NCI-H1436 (cell line): ENCODE measurements at places on chromosomes 7 and 10.

DNA sequence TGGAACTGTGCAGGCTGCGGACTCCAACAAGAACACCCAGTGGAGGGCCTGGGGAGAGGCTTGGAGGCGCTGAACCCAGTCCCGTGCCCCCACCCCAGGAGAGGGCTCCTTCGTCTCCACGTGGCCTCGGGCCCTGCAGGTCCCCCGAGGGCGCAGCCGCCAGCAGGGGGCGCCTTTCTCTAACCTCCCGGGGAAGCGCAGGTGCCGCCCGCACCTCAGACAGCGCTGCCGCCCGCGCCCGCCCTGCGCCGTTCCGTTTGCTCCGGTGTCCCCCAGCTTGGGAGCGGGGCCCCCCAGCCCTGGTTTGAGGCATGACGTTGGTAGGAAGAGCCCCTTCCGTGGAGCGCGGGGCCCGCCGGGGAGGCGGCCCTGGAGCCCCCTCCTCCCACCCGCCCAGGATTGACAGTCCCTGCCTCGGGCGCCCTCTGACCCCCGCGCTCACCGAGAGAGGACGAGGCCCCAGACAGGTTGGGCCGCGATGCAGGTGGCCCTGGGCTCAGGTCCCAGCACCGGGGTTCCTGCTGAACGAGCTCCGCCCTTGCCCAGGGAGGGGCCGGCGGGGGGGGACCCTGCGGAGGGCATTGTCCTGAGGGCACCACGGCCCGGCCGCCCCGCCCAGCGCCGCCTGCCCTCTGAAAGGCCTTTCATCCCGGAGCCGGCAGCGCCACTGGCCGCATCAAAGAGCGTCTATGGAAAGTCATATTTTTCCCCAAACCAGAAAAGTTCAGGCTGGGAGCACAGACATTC lies 42.8 kb downstream of the FOXL3 start:
- DNase-seq, result peak; percentile 54

DNA sequence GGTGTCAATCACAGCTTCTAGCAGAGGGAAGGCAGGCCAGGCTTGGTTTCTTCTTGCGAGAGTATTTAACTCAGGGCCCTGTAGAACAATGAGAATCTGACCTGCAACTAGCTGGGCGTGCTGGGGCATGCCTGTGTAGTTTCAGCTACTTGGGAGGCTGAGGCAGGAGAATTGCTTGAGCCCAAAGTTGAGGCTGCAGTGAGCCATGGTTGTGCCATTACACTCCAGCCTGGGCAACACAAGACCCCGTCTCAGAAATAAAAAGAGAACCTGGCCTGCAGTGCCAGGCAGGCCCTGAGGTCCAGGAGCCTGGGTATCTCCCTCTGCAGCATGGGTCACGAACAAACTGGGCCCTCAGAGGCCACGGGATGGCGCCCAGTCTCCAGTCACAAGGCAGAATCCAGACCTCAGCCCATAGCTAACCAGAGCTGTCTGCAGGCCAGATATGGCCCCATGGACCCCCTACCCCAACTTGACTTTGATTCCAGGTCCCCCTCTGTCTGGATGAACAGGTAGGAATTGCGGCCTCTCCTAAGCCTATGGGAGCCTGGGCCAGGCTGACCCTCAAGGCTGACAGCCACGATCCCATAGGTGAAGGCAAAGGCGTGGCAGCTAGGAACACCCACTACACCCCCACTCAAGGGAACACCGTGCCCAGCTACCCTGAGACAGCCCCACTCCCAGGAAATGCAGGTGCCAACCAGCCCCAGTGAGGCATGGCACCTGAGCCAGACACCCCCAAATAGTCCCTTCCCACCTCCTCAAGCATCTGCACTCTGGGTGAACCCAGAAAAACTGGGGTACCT lies 102.7 kb upstream of the TNRC18 start:
- no peak for DNase-seq

DNA sequence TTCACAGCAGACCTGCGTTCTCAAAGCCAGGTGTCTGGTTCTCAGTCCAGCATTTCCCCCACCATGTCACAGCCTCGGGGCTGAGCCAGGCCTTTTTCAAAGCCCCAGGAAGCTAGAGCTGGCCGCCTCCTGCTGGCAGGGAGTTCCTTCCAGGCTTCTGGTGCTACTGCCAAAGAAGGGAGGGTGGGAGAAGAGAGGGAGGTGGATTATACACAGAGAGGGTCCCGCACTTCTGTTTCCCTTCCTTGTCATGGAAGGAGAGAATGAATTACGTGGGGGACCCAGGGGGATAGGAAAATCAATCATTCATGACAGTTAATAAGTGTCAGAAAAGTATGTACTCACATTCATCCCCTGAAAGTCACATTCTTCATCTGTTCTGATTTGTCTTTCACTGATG lies 600 bp upstream of the LGI1 start:
- DNase-seq, result no peak

DNA sequence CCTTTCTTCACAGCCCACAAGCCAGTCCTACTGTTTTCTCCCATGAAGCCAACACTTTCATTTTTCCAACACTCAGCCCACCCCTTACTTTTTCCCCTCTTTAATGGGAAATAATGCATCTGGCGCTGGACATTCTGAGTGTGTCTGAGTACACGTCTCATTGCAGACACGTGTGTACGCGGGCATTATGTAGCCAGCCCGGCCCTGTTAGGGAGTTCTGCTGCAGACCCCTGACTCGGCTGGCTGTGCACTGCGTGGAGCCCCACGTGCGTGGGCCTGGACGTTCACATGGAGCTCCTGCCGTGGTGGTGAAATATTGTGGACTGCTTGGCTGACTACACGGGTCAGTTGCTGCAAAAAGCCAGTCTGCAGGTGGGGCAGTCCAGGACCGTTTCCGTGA lies 233.0 kb downstream of the ADARB2 start:
- no peak for DNase-seq

GRCh38 chr7:132400561-132401142 lies 175.6 kb downstream of the PLXNA4 start:
- DNase-seq, result no peak
